ENCODE measurements at places on chromosomes 2 and 18.

DNA sequence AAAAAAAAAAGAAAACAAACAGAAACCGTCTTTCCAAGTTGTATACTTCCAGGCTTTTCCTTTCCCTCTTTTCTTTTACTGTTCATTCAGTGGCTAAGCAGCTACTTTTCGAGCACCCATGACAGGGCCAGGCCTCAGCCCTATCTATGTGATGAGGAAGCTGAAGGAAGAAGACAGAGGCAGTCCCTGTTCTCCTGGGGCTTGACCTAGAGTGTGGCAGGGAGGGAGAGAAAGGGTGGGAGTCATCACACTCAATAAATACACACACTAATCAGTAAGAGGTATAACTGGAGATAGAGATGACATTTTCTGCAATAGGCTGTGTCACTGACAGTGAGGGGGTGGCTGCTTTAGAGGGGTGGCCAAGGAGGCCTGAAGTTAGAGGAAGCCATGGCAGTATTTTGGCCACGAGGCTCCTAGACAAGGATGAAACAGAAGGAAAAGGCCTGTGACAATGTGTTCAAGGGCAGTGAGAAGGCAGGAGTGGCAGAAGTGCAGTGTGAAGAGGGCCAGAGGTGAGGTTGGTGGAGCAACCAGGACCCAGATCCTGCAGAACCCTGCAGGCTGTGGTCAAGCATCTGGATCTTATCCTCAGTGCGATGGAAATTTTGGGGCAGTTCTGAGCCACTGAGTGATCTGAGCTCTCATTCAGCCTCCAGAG lies 131.8 kb upstream of the TTC39C start:
- no peak for DNase-seq

DNA sequence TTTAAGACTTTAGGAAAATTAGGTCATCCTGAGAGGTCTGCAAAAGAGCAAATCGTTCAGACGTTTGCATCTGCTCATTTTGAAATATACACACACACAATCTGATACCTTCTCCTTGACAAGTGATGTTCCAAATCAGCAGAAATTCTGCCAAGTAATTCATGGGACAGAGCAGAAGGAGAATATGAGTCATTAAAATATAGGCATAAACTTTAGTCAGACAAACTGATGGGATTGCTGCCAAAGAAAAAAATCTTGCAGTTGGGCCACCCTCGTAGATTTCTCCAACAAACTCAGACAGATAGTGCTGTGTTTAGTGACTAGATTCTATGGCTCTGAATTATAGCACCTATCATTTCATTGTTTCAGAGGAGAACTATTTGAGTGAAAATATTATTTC lies 336.3 kb downstream of the NYAP2 start:
- DNase-seq = peak; percentile 94

DNA sequence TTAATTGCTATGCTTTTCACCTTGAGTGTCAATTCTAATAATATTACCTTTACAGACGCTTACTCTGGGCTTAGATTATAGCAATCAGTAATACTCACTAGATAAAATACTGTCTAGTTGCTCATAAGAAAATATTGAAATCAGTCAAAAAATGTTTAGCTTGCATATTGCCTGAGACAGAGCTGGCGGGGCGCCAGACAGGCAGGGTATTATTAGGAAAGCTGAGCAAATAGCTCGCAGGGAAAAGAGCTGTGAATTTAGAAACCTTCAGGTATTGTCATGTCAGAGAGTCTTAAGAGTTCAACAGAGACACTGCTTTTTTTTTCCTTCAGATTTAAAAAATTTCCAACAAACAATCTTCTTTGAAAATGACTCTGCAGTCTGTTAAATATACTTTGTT lies 118.4 kb downstream of the MEIS1 start:
- DNase-seq = peak; percentile 12

- DNase-seq = peak; percentile 47
Measured at GRCh38 chr18:58615140-58616132, 13.5 kb downstream of the ALPK2 start.

DNA sequence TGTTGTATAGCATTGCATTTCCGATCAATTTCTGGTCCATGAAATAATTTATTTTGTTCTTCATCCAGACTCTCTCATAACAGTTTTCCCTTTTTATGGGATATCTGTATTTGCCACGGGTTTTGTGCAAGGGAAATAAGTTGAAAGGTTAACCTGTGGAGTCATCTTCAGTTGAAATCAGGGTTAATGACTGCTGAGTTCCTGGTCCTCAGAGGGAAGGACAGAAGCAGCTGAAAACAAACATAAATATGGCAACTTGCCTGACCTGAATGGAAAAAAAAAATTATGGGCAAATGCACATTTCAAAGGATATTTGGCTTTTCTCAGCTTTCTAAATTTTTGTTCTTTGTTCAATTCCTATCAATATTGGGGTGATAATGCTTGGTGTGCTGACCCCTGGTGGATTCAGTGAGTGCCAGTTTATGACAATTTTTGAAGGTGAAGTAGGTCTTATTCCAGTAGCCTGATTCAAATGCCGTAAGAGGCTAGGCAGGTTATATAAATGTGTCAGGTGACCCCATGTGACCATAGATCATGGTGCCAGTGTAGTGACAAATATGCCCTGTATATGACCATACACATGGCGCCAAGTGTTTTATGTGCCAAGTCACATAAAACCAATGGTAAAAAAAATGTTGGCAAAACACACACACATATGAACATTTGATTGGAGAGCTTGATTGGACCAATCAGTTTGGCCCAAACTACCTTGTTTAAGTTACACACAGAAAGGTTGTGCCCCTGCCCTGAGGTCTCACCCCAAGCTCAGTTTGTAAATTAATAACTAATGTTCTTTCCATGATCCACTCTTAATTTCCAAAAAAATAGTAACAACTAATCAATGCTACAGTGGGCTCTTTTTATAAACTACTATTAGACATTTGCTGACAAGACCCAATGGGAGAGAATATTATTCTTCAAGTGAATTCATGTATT lies 47.6 kb upstream of the FAM124B start:
- DNase-seq = no peak

GRCh38 chr2:28643911-28644334 lies 107.7 kb upstream of the PPP1CB start:
- DNase-seq = peak; percentile 82

DNA sequence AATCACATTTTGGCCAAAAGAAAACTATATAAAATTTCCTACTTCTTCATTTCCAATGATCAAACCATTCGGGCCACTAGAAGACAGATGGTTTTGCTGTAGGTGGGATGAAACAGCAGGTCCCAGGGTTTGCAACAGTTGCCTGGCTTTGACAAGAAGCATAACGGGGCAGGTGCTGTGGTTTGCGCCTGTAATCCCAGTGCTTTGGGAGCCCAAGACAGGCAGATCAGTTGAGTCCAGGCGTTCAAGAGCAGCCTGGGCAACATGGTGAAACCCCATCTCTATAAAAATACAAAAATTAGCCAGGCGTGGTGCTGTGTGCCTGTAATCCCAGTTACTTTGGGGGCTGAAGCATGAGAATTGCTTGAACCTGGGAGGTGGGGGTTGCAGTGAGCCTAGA lies 81.4 kb upstream of the XPO1 start:
- DNase-seq = no peak

GRCh38 chr2:20357638-20358389 lies 7.2 kb upstream of the PUM2 start:
- no peak for DNase-seq

GRCh38 chr2:139357972-139358371 lies 577.8 kb upstream of the NXPH2 start:
- DNase-seq = no peak

- peak; percentile 0 for DNase-seq
Measured at GRCh38 chr2:27651056-27651455, 12.4 kb downstream of the SUPT7L start.

GRCh38 chr2:31347750-31348149 lies 66.8 kb downstream of the XDH start:
- peak; percentile 64 for DNase-seq

- no peak for DNase-seq
Measured at GRCh38 chr2:160484859-160485520, 8.6 kb downstream of the RBMS1 start.

DNA sequence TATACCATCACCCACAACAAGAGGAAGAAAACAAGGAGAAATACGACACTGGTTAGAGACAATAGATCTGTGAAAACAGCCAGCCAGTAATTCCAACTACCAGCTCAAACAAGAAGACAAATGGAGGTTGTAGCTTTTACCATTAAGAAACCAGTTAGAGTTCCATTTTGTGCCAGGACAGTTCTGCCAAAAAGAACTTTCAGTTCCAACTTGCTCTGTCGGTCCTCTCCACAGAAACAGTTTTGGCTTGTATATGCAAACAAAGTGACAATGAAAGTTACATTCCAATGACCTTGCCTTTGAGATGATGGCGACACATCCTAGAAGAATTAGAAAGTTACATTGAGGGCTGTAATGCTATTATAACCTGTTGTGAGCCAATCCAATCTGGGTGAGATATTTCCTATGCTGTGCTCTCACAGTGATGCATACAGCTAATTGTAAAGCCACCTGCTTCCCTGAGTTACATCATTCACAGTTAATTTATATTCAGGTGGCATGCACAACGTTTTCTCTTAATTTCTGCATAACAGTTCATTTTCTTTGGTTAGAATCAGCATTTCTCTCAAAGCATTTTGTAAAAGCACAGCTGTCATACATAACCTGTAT lies 1378.4 kb upstream of the PIK3C3 start:
- peak; percentile 6 for DNase-seq

DNA sequence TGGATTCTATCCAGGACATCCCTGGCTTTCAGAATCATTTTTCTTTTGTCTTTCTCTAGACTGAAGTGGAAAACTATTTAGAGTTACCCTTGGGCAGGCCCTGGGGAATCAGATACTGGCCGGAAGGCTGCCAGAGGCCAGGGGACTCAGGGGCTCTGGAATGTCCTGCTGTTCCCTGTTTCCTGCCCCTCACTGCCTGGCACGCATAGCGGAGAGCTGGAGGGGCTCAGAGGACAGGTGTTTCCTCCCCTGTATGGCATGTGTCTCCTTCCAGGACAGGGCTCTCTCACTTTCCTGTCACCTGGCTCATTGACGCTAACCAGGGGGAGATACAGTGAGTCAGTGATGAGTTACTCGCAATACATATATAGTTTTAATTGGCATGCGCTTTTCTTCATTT lies 38.8 kb downstream of the DYSF start:
- DNase-seq = no peak

DNA sequence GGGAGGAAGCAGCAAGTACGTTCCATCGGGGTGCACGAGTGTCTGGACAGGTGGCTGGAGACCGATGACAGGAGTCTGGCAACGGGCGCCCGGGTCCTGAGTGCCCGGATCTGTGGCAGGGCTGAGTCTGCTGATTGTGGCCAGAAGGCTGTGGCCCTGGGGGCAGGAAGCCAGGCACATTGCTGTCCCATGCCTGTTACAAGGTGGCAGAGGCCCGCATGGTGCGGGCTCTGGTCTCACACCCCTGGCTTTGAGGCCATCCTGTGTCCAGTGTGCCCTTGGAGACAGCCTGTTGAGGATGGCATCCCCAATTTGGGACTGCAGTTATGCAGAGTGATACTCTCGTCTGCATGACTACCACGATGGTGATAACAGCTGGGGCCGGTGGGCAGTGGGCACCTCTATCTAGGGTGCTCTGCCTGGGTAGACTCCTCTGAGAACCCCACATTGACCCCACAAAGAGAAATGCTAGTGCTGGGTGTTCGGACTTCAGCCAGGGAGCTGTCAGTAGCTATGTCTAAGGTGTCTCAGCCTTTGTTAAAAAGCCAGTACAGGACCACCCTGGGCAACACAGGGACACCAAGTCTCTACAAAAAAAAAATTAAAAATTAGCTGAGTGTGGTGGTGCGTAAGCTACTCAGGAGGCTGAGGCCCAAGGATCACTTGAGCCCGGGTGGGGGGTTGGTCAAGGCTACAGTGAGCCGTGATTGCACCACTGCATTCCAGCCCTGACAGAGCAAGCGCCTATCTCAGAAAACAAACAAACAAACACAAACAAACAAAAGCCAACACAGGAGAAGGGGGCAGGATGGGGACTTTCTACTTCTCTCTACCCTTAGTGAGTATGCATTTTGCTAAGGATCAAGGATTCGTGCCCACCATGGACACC lies 88.3 kb downstream of the RHOB start:
- DNase-seq = no peak

DNA sequence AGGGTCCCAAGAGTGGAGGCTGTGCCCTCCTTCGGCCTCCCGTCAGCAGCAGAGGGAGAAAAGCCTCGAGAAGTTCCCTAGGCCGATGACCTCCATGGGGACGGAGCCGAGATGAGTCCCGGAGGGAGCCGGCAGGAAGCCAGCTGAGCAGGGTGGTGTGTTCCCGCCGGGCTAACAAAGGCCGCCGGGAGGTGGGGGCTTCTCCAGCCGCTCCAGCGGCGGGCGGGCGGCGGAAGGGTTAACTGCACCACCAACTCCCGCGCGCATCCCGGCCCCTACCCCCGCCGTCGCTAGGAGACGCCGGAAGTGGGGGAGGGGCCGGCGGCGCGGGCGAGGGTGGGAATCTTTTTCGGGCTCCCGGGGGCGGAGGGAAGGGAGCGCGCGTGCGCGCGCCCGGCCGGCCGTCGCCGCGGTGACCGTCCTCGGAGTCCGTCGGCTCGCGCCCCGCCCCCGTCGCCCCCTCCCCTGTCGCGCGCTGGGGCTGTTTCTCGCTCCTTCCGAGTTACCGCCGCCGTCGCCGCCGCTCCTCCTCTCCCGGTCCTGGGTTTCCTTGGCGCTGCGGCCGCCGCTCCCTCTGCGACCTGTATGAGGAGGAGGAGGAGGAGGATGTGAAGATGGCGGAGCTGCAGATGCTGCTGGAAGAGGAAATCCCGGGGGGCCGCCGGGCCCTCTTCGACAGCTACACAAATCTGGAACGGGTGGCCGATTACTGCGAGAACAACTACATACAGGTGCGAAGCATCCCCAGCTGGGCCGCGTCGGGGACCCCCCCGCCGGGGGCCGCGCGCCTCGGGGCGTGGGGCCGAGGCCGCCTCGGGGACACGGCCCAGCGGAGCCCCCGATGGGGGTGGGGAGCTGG lies at the start of gene ABI2:
Gene ABI2 (plus strand): TSS at position 494 of the 859 bp plus-strand sequence. CDS start 121 bp downstream, at position 615.
- peak; percentile 88 for DNase-seq

DNA sequence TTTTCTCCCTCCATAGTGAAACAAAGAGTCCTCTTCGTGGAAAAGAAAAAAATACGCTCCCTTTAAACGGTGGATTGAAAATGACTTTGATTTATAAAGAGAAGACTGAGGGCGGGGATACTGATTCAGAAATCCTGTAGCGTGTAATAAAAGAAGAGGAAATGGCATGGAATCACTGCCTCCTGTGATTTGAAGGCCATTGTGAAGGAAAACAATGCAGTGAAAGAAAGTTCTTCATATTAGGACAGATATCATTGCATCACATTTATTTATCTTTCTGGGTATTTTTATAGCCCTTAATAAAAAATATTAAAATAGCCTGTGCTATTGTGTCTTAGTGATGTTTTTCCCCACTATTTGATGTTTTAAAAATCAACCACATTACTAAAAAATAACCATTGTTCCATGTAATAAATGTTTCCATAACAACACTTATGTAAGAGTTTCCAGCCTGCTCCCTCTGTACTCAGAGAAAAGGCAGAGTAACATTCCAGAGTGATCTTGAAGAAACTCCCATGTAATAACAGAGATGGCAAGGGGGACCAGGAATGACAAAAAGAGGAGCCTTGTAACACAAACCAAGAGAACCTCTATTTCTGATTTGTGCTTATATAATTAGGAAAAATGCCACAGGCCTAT lies 8.0 kb downstream of the MRPL33 start:
- no peak for DNase-seq

GRCh38 chr2:127025359-127026166 lies 81.4 kb downstream of the BIN1 start:
- DNase-seq = peak; percentile 83
